ENCODE measurements at places on chromosomes 6 and 20. TPM values are rescaled to one million over a fixed set of nuclear protein-coding genes. Genes with fewer than 3 reads are reported as not detected.

Gene ZNF165
- total RNA-seq = not detected

Gene HLA-DQA2
- total RNA-seq = 1.4 TPM

Gene CTAGE9
- total RNA-seq = not detected

Gene GSTA2
- total RNA-seq = not detected

Gene PRSS16
- not detected for total RNA-seq

Gene RBM24
- total RNA-seq = 7.9 TPM

Gene MED20
- 5.6 TPM for total RNA-seq

Gene KCNB1
- total RNA-seq = 2.3 TPM

Gene BANF2
- not detected for total RNA-seq

Gene ITPR3
- total RNA-seq = 21.2 TPM

Gene TRIM31
- total RNA-seq = not detected

Gene GTSF1L
- not detected for total RNA-seq

Gene MEI4
- total RNA-seq = not detected

Gene SPATA2
- 7.3 TPM for total RNA-seq

Gene TGM2
- 755 TPM for total RNA-seq
